ENCODE measurements at places on chromosomes 2 and 18. TPM values are rescaled to one million over a fixed set of nuclear protein-coding genes. Genes with fewer than 3 reads are reported as not detected.

DNA sequence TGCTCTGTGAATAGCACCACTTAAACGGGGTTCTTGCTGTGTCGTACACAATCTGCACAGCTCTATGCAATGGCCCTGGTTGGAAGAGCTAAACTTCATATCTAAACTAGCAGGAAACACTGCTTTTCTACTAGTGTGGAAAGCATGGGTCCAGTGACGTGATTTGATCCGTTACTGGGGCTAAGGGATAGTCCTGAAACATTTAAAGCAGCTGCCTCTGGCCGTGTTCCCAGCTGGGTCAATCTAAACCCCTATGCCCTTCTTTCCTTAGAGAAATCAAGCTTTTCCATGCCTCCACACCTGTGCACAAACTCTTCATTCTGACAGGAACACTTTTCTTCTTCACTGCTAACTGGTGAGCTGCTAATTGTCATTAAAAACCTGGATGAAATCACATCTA, 5.4 kb upstream of the IGFBP5 start:
- no peak for DNase-seq

- DNase-seq, result no peak
Measured at GRCh38 chr2:226077031-226077430, 677.5 kb downstream of the NYAP2 start.

DNA sequence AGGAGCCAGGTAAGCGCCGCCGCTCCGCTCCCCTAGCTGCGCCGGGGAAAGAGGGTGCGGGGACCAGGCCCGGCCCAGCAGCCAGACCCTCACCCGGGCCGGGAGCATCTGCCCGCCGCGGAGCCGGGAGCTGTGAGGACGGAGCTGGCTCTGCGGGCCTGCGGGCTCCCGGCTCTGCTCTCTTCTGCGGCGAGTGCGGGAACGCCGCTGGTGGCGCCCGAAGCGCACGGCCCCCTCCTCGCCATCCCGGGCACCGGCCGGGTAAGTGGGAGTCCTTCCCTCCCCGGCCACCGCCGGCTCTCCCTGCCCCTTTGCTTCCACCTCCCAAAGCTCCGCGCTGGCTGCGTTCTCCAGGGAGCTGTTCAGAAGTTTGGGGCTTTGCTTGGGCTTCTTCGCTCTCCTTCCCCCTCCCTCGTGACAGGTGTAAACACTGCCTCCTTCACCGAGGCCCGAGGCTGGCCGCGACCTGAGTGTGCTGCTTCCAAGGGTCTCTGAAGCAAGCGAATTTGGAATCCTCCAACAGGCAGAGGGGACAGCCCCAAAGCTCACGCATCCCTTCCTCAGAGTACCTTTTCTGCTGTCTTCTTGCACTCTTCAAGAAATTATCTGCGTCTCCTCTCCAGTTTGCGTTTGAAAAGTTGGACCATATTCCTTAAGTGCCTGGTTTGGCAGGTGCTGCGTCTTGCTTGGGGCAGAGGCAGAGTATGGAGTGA, 632 bp downstream of the AFTPH start:
- DNase-seq, result no peak

GRCh38 chr2:74959106-74959751, 786 bp downstream of the POLE4 start:
- no peak for DNase-seq

DNA sequence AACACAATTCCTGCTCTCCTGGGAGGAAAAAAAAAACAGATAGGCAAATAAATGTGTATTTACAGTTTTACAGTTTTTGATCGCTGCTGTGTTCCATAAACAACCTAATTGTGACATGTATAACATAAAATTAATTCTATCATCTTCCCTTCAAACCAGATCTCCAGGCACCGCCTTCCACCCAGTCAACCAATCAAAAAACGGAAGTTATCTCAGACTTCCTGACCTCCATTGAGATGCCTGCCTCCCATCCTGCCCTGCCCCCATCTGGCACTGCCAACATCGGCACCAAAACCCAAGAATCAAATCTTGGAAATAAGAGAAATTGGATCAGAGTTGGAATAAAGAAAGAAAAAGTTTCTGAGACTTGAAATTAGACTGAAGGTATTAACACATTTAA, 3.1 kb upstream of the RIOK3 start:
- DNase-seq, result no peak

DNA sequence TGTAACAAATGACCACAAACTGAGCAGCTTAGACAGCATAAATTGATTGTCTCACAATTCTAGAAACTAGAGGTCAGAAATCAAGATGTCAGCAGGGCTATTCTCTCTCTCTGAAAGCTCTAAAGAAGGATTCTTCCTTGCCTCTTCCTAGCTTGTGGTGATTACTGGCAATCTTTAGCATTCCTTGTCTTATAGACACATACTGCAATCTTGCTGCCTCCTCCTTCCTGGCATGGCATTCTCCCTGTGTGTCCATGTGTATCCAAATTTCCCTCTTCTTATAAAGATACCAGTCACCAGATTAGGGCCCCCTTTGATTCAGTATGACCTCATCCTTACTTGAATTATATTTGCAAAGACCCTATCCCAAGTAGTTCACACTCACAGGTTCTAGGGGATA, 2.3 kb downstream of the ASB3 start:
- DNase-seq, result no peak

GRCh38 chr18:1840878-1841277, 730.4 kb downstream of the METTL4 start:
- no peak for DNase-seq

- no peak for DNase-seq
Measured at GRCh38 chr2:80054346-80054675, 250.2 kb downstream of the LRRTM1 start.

DNA sequence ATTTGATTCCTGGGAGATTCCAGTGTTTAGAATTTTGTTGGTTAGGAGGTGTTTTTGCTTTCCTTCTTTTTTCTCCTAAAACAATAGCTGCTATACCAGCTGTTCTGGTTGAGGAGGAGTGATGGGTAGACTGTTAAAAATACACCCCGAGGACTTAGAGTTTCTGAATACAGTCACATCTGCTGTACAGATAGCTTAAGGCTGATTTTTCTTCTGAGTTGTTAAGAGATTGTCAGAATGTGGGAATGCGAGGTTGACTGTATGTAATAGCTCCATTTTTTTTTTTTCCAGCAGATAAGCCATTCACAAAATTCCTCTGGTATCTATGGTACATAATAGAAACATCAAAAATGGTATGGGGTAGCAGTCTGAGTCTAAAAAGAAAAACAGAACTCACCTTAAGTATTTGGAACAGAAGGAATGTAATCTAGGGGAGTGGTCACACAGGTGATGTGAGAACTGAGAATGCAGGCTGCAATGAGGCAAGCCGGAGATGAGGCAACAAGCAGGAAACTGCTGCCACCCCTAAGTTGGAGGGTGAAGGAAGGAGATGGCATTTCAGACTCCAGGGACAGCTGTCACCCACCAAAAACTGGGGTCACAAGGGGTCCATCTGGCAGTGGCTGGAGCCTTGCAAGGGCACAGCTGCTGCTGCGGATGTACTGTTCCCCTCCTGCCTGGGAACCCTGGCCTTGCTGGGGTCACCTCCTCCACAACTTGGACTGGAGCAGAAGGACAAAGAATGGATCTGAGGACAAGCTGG, 2.4 kb downstream of the DGKD start:
- no peak for DNase-seq

DNA sequence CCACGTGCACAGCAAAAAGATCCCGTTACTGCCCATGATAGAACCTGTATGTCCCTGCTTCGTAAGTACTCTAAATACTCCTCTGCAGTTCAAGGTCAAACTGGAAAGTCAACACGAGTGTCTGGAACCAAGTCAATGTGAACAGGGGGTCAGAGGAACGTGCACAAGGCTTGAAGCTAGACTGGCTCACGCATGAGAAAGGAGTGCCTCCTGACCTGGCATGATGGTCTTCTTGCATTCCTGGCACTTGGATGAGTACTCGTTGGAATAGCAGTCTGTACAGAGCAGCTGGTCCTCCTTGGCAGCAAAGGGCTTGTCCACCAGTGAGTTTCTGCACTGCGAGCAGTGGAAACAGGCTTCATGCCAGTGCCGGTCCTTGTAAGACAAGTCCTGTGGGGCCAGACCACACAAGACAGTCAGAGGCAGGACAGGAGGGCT, 25.5 kb downstream of the FHL2 start:
- no peak for DNase-seq

GRCh38 chr2:101597347-101597944, 100.1 kb upstream of the MAP4K4 start:
- no peak for DNase-seq

DNA sequence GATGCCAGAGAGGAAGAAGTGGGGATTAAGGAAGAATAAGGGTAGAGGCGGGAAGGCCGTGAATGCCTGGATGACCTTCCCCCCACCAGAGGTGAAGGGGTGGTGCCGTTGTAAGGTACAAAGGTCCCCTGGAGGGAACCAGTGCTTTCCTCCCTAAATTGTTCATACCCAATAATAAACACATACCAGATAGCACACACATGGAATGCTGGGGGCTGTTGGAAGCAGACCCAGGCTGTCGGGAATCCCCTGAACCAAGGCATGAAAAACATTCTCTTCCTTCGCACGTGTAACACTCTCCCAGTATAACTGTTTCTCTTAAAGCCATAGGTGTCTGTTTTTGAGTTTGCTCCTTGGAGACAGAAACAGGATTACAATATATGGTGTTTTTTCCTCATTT, 107.1 kb upstream of the CTAGE1 start:
- no peak for DNase-seq

DNA sequence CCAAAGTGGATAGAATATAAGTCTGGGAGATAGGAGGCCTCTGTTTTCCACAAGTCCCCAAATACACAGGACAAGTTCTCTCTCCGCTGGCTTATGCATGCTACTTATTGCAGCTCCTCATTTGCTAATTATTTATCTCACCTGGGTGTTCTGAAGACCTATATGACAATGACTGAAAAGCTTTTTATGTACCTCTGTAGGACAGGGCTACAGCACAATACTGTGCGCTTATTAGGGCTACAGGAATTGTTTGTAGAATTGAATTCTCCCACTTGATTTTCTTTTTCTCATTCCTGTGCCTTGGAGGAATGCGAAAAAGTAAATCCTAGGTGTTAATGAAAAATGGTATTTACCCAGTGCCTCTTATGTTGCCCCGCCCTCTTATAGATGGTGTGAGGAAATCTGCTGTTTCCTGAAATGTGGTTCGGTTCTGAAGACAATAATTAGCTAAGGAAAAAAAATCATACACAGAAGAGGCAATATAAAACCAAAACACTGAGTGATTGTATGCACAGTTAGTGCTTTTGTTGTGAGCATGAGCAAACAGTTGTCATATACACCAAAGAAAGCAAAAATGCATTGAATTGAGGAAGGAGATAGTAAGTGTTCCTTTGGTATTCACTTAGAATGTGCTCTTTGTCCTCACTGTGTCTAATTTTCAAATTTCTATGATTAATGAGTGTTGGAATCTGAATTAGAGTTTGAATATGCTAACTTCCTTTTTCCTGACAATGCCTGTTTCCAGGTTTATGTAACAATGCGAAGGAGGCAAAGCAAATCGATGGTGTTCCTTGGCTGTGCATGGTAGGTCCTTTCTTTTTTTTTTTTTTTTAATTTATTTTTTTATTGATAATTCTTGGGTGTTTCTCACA, 78.7 kb upstream of the PNPT1 start:
- DNase-seq, result no peak

- DNase-seq, result no peak
Measured at GRCh38 chr2:157748371-157749142, 119.9 kb upstream of the ACVR1C start.

DNA sequence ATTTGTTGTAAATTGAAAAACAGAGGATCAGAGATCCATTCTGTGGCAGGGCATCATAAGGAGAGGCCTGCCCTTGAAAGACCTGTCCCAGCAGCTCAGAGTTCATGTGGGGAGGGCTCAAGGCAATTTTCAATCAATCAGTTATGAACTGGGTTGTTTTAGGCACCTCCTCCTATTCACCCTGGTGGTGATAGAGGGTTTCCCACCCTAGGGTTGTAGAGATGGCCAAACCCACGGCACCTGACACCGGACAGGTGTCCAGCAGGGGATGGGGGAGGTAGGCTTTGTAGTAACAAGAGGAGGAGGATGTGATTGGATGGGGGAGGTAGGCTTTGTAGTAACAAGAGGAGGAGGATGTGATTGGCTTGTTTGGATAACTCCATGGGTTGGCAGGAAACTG, 205.7 kb downstream of the SOCS6 start:
- no peak for DNase-seq

DNA sequence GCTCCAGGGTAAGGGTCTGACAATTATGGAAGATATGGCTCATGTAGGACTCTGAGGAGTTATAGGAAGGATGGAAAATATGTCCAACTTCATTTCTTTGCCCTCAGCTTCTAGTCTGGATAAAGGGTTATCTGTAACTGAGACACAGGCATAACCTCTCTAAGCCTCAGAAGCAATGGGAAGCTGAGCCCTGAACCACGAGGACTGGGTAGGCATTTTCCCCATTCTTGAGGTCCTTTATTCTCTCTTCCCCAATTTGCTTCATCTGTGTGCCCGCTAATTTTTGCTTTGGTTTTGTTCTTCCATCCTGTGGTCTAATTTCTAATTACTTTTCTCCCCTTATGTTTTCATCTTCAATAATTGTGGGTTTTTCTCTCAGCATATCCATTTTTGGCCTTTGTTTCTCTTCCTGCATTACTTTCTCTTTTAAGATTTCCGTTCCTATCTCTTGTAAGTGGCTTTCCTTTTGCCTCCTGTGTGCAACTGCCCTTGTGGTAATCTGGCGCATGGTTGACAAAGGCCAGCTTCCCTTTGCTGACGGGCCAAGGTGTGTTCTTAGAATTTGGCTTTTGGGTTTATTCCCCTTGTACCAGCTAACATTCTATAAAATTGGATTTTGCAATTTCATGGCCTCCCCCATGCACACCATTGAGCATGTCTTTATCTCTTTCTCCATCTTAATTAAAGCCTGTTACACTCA, 343.8 kb downstream of the TXNL1 start:
- no peak for DNase-seq

GRCh38 chr2:142531377-142531776, 346.1 kb upstream of the KYNU start:
- DNase-seq, result no peak

DNA sequence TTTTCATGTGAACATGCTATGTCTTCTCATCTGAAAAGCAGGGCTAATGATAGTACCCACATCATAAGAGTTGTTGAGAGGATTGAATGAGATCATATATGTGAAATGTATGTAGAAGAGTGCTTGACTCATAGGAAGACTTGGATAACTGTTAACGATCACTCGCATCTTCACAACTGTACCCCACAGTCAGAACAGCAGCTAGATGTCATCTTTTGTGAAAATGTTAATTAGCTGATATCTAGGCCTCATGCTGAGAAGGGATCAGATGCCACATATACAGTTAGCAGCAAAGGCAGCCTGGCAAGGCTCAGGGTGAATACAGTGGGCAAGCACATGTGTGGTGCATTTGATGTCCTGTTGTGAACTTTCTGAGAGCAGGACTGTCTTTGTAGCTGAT, 24.2 kb downstream of the MAP3K20 start:
- no peak for DNase-seq

Gene NCK2
- 45.4 TPM for total RNA-seq

Gene TANC1
- 36.9 TPM for total RNA-seq

Gene PDE11A
- 0.05 TPM for total RNA-seq

Gene CCDC102B
- 18.9 TPM for total RNA-seq

Gene NBAS
- 43.6 TPM for total RNA-seq

Gene GALR1
- not detected for total RNA-seq

Gene IL36A
- total RNA-seq, result not detected

Gene SATB2
- total RNA-seq, result 11.6 TPM

All from osteocyte (in vitro differentiated cells).